ENCODE measurements at places on chromosomes 6 and 20. TPM values are rescaled to one million over a fixed set of nuclear protein-coding genes. Genes with fewer than 3 reads are reported as not detected.

PPIL6 gene
- total RNA-seq, result 9.2 TPM

FAM210B gene
- total RNA-seq, result 49.7 TPM

SAPCD1 gene
- not detected for total RNA-seq

SUN5 gene
- total RNA-seq, result not detected

SIRPB1 gene
- total RNA-seq, result under 0.01 TPM

AK9 gene
- 10.4 TPM for total RNA-seq

ABHD16B gene
- not detected for total RNA-seq

SIRPB2 gene
- total RNA-seq, result 4.7 TPM

SGK2 gene
- 1.3 TPM for total RNA-seq

LBP gene
- 0.13 TPM for total RNA-seq

SERPINB1 gene
- total RNA-seq, result 123 TPM

SNAI1 gene
- total RNA-seq, result 5.3 TPM

ZFP64 gene
- total RNA-seq, result 15.7 TPM

HAO1 gene
- total RNA-seq, result not detected

CALHM5 gene
- total RNA-seq, result 3.7 TPM

COX4I2 gene
- total RNA-seq, result 2.1 TPM

GABRR1 gene
- total RNA-seq, result 0.13 TPM

UBE2C gene
- total RNA-seq, result 0.91 TPM

SRSF12 gene
- total RNA-seq, result not detected

Measured in esophagus muscularis mucosa (tissue), 4 donors.